ENCODE measurements at places on chromosomes 13 and 19. TPM values are rescaled to one million over a fixed set of nuclear protein-coding genes. Genes with fewer than 3 reads are reported as not detected.

- DNase-seq: no peak
Observed at GRCh38 chr13:28573595-28574373, 78.9 kb upstream of the FLT1 start.

The MATK gene
- 27.5 TPM for total RNA-seq

GRCh38 chr13:45662162-45662561 is 40.0 kb upstream of the CBY2 start:
- no peak for DNase-seq

The ERICH4 gene
- total RNA-seq: not detected

DNA sequence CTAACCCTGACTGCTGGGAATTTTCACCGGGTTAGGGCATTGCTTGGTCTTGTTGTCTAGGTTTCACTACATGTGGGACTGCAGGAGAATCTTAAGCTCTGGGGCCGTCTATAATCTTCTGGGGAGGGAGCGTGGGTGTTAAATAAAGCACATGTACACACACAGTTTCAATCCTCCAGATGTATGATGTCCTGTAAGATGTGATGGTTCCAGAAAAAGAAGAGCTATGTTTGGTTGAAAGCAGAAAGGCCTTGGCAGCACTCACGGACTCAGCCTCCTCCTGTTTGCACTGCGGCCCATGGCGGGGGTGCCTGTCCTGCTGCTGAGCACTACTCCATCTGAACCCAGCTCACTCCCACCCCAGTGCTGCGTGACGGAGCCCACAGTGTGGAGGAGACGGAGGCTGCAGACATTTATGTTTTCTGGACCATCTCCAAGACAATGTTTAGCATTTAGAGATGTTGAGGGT is 343.5 kb downstream of the TEX29 start:
- DNase-seq: no peak

DNA sequence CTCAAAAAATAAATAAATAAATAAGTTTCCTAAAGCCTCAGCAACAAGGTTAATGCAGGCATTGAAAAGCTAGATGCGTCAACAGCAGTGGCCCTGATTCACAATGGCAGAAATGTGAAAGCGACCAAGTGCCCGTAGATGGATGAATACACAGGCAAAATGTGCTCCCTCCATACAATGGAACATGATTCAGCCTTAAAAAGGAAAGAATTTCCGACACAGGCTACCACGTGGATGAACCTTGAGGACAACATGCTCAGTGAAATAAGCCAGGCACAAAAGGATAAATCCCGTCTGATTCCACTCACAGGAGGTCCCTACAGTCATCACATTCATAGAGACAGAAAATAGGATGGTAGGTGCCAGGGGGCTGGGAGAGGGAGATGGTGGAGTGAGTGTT is 31.7 kb downstream of the INSR start:
- DNase-seq: no peak

The TYROBP gene
- total RNA-seq: 0.39 TPM

GRCh38 chr19:44887648-44888047 is 3.4 kb upstream of the TOMM40 start:
- DNase-seq: no peak

- no peak for DNase-seq
Observed at GRCh38 chr19:49390929-49391359, 2.9 kb downstream of the KASH5 start.

The LILRB5 gene
- total RNA-seq: not detected

The CD22 gene
- 4.0 TPM for total RNA-seq

GRCh38 chr13:83633746-83634145 is 248.5 kb downstream of the SLITRK1 start:
- no peak for DNase-seq

The CGB8 gene
- not detected for total RNA-seq

GRCh38 chr13:72808917-72809500 is 27.1 kb downstream of the PIBF1 start:
- DNase-seq: no peak

The KIR3DL1 gene
- not detected for total RNA-seq

DNA sequence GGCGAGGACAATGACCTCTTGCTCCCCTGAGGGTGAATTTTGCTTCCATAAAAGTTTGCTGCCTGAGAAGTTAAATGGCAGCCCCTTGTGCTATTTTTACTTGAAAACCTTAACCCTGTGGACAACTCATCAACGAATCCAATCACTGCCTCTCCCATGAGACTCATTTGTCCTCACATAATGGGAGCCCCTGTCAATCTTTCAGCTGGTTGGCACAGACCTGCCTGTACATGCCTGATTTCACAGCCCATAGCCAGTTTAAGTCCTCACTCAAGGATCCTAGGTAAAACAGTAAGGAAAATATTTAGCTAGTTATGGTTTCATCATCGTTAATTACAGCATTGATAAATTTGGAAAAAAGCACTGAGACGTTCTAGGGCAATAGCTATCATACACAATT is 207.4 kb downstream of the NHLRC3 start:
- no peak for DNase-seq

DNA sequence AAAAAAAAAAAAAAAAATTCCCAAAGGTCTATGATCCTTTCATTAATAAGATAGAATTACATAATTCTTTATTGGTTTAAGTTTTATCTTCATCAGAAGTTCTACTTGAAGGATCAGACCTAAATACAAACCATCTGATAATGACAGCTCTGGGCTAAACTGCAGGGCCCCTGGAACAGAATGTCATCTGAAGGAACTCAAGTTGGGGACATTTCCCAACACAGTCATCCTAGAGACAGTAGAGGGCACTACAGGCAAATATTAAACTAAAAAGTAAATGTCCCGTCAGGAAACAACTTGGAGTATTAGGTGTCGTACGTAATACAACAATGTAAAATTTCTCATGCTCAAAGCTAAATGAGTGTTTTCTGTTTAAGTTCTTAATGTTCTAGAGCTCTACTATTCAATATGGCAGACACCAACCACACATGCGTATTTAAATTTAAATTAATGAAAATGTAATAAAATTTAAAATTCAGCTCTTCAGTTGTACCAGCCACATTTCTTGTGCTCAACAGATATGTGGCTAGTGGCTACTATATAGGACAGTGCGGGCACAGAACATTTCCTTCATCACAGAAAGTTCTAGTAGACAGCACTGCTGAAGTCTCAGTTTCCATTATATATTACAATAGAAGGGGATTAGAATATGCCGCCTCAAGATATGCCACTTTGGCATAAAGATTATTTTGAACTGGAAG is 21.8 kb upstream of the NAXD start:
- DNase-seq: no peak

The PCDH17 gene
- not detected for total RNA-seq

The KIR2DL3 gene
- not detected for total RNA-seq

DNA sequence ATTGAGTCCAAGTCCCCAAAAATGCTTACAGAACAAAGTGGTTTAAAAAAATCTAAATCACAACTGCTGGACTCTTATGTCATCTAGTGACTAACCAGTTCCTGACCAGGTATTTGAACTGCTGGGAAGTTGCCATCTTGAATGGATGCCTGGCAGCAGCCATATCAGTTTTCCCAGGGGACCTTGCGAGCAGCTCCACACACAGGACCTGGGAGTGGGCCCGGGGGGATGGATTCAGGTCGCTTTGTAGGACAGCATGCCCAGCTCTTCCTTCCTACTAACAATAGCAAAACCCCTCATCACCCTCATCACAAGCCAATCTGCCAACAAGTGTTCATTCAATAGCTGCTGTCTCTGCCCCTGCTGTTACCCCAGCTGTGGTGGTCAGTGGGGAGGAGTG is 65.3 kb downstream of the KCTD15 start:
- DNase-seq: no peak

GRCh38 chr13:77514336-77514726 is 21.2 kb upstream of the SCEL start:
- DNase-seq: no peak

DNA sequence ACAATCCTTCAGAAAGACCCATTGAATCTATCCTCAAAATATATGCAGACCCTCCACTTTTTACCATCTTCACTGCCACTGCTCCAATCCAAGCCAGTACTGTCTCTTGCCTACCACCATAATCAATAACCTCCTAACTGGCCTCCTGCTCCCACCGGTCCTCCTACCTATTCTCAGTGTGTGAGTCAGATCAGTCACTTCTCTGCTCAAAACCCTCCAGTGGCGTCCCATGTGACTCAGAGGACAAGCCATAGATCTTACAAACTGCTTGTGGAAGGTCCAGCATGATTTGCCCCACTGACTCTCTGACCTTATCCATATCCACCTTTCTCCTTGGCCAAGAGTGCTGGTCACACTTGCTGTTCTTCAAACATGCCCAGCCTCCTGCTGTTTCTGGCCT is 23.4 kb upstream of the MBNL2 start:
- DNase-seq: no peak

The RGCC gene
- 79.3 TPM for total RNA-seq

- no peak for DNase-seq
Observed at GRCh38 chr19:15780610-15781418, 6.6 kb upstream of the OR10H5 start.

- peak; percentile 38 for DNase-seq
Observed at GRCh38 chr19:42433503-42434260, 6.5 kb upstream of the LIPE start.

The PALM gene
- total RNA-seq: not detected

- DNase-seq: no peak
Observed at GRCh38 chr19:55098716-55099556, 18.5 kb downstream of the PPP1R12C start.

GRCh38 chr19:3538258-3538929 is 580 bp upstream of the TEKTIP1 start:
- DNase-seq: no peak

The ZNF69 gene
- total RNA-seq: 1.1 TPM

- no peak for DNase-seq
Observed at GRCh38 chr13:84978851-84979250, 820.4 kb downstream of the SLITRK6 start.

DNA sequence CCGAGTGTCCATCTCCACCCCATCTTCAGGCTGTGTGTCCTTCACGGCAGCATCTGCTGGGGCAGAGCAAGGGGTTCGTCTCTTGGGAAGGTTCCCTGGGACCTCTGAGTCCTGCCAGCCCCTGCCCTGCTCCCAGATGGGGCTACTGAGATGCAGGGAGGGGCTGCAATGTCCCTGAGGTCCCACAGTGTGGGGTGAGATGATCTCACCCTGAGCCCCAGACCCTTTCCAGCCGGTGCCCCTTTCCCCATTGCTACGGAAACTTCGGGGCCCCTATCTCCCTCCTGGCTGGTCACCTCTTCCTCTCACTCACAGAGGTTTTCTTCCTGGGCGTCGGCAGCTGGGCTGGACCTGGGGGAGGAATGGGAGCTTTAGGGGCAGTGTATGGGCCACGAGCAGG is 5.0 kb downstream of the LILRB2 start:
- no peak for DNase-seq
